ENCODE measurements at places on chromosomes 4 and X.

GRCh38 chr4:26878794-26879391 lies 18.3 kb downstream of the STIM2 start:
- no peak for DNase-seq

DNA sequence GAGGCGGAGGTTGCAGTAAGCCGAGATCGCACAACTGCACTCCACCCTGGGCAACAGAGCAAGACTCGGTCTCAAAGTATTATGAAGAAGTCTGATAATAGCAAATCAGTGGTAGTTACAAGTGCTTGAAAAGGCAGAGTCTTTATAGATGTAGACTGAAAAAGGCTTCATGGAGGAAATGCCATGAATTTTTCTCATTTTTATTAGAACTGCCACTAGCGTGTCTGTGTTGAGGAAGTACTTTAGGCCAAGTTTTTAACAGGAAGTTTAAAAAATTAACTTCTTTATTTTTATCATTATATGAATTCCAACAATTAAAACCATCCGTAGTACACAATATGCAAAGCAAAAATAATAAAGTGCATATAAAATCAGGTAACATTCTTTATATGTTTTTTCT lies 32.8 kb upstream of the IL13RA1 start:
- DNase-seq, result no peak

GRCh38 chr4:122007016-122007415 lies 55.2 kb upstream of the TRPC3 start:
- no peak for DNase-seq

GRCh38 chrX:33379839-33380238 lies 168.5 kb upstream of the DMD start:
- no peak for DNase-seq

- no peak for DNase-seq
These were observed 45.8 kb upstream of the ARSJ start for GRCh38 chr4:114025176-114025777.

DNA sequence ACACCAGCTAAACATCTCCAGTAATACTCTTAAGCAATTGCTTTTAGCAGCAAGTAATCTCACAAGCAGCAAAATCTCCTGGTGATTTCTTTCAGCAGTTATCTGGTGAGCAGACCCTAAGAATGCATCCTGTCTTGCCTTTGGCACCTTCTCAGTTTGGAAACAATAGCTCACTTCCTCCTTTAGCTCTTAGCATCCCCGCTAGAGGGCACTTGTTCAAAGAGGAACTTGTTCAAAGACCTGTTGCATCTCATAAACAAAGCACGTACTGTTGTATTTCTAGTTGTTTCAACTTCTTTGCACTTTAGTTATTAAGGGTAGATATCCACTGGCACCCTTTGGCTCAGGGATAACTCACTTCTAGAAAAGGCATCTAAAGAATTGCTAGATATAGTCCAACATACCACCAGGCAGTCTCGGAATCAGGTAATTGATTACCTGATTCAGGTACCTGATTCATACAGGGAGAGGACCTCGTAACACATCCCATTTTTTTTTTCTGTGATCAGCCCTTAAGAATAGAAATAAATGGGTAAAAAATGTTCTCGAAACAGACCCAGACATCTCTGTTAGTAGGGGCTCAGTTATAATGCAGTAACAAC lies 81.9 kb upstream of the QRFPR start:
- no peak for DNase-seq

DNA sequence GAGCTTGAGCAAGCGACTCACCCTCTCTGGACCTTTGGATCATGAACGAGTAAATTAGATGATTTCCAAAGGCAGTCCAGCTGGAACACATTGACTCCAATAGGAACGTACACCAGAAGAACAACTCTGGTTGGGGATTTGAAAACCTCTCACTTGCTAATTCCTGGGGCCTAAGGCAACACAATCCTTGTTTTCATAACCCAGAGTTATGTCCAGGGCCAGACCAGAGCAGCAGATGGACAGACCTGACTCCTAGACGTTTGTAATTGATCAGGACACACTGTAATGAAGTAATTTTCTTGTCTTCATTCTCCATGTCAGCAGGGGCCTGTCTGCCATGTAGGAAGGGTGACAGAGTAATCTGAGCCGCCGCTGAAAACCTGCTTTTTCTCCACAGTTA lies 283.9 kb downstream of the IDS start:
- no peak for DNase-seq

Measured in activated CD4-positive, CD25-positive, alpha-beta regulatory T cell (primary cell).